Stimulated activated CD4-positive, alpha-beta T cell treated with anti-CD3 and anti-CD28 coated beads, Interleukin-1b, Interleukin-23, amount 100 ng/mL, for 1 hour (primary cell): ENCODE measurements at places on chromosomes 6 and 20.

DNA sequence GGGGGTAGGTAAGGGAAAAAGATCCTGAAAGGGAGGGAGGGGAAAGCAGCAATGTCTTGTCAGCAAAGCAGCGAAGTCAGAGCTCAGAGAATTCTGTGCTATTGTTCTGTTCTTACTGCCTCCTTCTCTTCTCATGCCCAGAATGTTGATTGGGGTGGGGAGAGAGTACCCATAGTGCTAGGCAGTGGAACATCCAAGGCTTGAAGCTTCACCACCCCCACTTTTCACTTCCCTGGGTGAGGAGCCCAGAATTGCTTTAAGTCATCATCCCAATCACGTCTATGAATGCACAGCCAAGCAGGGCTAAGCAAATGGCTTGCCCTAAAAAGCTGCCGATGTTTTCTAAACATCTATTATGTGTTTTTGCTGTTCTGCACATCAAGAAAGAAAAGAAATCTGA lies 16.5 kb downstream of the REPS1 start:
- no peak for DNase-seq

GRCh38 chr20:62900052-62900691 lies 26.1 kb downstream of the DIDO1 start:
- peak; percentile 34 for DNase-seq

- no peak for DNase-seq
These were observed 44.1 kb downstream of the DUSP22 start for GRCh38 chr6:336159-337114.

DNA sequence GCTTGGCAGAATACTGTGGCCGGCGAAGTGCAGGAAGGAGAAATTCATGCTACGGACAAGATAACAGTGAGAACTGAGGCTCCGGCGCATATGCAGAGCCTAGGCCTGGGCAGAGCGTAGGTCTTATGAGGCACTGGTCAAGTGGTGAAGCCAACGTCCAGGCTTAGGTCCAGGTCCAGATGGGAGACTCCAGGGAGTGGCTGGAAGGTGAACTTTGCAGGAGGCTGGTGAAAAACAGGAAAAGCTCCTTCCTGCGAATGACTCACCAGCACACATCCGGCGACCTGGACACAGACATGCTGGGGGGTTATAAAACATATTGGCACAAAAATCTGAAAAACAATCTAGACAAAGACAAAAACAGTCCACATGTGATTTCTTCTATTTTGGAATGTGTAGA lies 15.4 kb downstream of the C6orf141 start:
- DNase-seq, result no peak

DNA sequence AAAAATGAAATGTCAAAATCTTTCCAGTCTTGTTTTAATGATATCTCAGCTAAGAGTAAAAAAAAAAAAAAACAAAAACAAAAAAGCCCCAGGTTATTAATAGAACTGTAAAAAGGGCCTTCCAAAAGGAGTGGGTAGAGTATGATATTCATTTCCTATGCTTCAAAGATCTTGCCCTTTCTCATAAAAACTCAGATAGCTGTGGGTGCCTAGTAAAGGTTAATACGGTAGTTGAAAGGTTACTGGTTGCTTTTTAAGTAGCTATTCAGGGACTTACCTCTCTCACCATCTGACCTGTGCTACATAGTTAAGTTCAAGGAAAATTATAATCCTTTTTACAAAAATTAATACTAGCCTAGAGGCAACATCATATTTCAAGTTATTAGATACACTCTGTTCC lies 14.9 kb downstream of the TRMT6 start:
- DNase-seq, result no peak

DNA sequence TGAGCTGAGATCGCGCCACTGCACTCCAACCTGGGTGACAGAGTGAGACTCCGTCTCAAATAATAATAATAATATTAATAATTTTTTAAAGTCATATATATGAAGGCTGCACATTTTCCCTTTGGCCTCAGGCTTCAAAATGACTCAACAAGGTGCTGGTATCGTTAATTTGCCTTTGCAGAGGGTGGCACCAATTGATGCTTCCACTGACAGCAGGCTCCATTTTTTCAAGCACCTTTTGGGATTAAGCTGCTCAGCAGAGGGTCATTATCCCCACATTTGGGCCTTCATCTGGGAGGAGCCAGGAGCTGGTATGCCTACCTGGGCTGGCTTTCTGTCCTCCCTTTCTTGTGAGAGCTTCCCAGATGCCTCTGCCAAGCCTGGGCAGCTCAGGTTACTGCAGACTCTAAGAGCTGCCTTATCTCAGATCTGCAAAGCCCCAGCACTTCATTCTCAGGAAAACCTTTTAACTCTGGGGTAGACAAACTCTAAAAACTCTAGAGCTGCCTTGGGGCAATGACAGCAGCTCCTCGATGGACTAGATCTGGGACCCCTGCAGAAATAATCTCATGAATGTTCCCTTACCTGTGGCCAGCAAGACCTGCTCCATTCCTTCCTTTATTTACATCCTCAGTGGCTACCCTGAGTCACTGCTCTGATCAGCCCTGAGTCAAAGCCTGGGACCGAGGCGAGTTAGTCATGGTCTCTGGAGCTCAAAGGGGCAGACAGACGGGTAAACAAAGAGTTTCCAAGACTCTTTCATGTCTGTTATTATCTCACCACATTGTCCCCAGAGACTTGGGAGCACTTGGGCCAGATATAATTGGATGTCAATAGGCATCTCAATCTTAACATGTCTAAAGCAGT lies 80.0 kb upstream of the EYA2 start:
- no peak for DNase-seq

DNA sequence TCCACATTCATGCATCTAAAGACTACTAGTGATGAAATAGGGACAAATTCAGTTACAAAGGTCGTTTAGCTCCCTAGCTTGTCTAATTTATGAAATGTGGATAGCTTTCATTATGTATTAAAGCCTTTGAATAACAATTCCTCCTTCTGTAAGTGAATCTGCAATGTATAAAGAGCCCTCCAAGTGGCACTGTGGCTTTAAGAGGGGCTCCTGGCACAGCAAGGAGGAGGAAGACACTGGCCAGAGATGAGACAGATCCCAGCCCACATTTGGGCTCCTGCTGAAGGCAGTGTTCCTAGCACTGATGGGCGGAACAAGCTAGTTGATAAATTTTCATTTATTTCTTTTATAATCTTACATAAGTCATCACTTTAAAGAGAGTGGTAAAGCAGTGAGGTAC lies 17.6 kb upstream of the FUCA2 start:
- no peak for DNase-seq

GRCh38 chr6:42960243-42961019 lies at the start of gene GNMT:
Gene GNMT (plus strand): TSS chr6:42960754. CDS start chr6:42960768, 14 bp downstream.
- no peak for DNase-seq

DNA sequence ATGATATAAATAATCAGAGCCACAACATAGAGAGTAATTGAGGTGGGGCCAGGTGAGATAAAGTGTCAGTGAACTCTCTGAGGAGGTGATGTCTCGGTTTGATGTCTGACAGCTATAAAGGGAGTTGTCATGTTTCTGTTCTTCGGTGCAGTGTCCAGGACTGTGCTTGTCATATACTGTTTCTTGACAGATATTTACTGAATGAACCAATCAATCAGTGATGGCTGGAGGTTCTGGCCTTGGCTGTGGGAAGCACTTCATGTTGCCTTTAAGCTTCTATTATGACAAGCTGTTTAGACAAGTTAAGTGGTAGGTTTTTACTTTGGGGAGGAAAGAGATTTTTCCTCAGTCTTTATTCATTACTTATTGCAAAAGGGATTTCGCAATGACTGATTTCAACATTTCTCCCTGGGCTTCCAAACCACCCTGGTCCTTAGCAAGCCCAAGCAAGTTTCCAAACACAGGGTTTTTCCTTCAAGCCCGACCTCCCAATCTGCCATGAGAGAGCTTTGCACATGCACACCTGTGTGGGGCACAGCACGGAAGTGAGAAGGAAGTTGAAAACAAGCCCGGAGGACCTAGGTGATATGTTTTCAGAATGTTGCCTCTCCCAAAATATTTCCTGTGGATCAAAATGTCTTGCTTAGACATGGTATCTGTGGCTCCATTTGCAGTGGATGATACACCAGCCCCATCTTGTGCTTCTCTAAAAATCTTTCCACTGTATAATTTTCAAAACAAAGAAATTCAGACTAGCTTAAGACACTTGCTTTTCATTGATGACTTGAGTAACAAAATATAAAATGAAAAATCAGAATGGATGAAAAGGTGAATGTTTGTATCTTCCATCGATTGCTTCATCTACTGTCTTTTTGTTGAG lies 567.3 kb upstream of the BTBD3 start:
- no peak for DNase-seq

GRCh38 chr20:48155268-48155667 lies 370.0 kb upstream of the SULF2 start:
- no peak for DNase-seq

- DNase-seq, result no peak
These were observed 684 bp downstream of the ZNFX1 start for GRCh38 chr20:49276961-49277785.

GRCh38 chr6:124423621-124424020 lies 538.6 kb upstream of the RNF217 start:
- DNase-seq, result no peak

DNA sequence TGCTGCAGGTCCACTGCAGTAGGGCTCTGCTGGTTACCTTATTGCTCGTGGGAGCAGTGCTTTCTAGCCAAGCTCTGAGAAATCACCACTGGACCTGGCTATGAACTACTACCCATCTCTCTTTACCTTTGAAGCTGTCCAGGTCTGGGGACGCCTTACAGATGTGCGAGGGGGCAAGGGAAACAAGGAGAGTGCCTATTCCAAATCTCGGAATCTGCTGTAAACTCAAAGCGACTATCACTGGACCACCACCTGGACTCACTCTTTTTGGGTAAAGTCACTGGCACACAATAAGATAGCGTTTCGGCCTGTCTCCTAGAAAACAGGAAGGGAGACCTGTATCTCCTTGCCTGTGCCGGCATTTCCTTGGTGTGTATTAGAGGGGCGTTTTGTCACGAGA lies 5.3 kb downstream of the NRN1 start:
- no peak for DNase-seq

DNA sequence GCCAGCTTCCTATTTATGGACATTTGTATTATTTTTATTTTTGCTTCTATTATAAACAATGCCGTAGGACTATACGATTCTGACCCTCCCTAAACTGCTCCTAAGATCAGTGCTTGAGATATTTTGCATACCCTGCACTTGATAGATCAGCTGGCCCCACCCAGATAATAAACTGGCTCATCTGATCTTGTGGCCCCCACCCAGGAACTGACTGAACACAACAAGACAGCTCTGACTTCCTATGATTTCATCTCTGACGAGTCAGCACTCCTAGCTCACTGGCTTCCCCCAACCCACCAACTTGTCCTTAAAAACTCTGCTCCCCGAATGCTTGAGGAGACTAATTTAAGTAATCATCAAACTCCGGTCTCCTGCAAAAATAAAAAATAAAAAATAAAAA lies 34.9 kb upstream of the TFAP2A start:
- DNase-seq, result no peak

DNA sequence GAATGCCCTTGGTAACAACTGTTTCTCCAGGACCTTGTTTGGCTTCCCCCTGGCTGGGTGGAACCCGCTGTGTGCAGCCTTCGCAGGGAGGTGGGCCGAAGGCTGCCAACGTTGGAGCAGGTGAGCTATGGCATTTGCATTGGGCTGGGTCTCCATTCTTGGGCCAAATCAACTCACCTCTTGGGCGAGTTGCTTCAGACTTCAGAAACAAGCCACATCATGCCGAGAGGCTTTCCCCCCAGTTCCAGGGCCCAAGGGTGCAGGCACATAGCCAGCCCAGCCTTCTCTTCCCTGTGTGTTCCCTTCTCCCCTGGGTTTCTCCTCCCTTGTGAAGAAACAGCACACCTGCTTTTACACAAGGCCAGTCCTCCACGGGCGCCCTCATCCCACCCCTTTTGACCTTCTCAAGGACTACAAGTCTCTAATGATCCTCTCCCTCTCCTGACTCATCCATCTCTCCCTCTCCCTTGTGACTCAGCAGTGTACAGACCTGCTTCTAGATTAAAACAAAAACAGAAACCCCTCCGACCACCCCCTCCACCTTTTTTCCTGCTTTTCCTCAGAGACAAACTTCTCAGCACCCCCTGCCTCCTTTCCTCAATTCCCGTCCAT lies 41.6 kb downstream of the FAM209B start:
- DNase-seq, result no peak

DNA sequence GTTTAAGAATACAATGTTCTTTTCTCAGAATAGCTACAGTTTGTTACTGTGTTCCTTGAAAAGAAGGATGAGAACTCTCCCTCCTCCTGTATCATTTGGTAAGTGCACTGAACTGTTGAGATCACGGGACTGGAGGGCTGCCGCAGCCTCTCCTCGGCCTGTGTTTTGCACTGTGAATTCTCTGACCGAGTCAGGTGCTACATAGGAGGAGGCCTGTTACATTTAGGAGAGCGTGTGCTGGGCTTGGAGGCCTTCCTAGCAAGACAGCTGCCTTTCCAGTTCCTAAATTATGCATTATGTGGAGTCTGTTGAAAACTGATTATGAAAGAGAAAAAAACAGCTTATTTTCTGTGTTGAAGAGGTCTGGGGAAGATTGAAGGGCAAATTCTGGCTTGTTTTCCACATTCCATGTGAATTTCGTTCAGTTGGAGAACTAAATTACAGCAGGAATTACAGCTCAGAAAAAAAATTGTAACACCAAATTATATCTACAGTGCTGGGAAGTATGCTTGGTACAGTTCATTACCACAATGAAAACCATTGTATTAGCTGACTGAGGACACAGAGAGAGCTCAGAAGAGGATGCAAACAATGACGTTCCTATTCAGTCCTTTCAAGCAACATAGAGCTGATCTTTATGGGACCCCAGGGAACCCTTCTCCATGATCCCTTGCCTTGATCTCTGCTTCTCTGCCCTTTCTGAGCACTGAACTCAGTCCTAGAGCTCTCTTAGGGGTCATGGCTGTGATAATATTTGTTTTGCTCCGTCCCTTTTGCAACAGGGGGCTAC lies 2.8 kb downstream of the TMC2 start:
- no peak for DNase-seq

- DNase-seq, result no peak
These were observed 4.2 kb downstream of the TPD52L1 start for GRCh38 chr6:125157725-125158124.

GRCh38 chr6:85452441-85452881 lies 2.6 kb downstream of the NT5E start:
- DNase-seq, result no peak

DNA sequence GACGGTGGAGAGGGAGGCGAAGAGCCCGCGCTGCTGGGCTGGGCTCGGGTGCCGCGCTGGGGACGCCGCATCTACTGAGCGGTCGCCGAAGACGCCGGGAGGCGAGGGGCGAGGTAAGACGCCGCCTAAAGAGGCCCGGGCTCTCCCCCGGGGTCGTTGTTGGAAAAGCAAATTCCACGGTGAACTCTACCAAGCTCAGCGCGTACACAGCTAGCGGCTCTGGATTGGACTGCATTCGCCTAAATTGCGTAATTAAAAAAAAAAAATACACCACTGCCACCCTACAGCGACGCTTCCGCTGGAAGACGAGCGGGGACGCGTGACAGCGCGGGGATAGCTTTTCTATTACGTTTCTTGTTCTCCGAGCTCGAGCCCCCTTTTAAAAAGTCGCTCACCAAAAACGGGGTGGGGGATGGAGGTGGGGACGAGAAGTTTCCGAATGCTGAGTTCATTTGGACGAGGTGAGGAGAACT lies 92.0 kb upstream of the PRDM1 start:
- DNase-seq, result no peak

GRCh38 chr6:144725736-144726522 lies 440.8 kb downstream of the UTRN start:
- no peak for DNase-seq

- no peak for DNase-seq
These were observed 2.9 kb downstream of the PKIG start for GRCh38 chr20:44585057-44585963.
